ENCODE measurements at places on chromosomes 2 and 18.
A peak's percentile ranks its signal among the peaks of the same experiment; 100 is the strongest.

DNA sequence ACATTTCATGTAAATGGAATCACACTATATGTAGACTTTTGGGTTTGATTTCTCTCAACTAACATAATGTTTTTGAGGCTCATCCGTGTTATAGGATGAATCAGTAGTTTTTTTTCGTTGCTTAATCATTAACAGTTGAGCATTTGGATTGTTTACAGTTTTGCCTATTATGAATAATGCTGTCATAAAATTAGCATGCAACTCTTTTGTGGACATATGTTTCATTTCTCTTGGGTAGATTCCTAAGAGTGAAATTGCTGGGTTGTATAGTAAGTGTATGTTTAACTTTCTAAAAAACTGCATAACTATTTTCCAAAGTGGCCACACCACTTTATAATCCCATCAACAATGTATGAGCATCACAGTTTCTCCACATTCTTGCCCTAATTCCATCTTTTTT, 7.7 kb upstream of the RHBDD1 start:
- no peak for DNase-seq

- DNase-seq = no peak
Observed at GRCh38 chr2:23377771-23378170, 7.2 kb upstream of the KLHL29 start.

DNA sequence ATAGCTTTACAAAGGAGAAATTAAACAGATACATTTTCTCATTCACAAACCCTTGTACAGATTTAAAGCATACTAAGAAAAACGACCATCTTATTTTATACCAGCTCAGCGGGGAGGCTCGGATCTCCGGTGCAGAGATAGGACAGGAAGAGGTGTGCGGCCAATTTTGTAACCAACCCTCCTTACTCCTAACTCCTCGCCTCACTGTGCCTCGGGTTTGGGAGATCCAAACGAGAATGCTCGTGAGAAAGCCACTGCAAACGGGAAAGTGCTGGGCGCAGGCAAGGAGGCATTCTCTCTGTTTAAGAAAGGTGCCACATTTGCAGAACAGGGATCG, 1.2 kb downstream of the KDSR start:
- no peak for DNase-seq

DNA sequence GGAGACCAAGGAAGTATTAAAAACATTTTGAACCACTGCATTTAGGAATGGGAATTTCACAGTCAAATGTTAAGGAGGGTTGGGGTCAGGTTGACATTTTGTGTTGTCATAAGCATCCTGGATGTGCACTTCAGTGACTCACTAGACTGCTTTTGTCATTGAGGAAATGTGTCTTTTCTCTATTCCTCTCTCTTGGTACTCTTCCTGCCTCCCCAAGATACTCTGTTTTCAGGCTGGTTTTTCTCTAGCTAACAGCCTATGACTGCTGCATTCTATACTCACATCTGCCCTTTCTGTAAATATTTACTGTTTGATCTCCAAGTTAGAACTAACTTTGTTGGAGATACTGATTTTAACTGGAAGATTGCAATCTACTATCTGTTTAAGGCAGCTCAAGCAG, 23.4 kb downstream of the XRCC5 start:
- DNase-seq = no peak

GRCh38 chr2:137912371-137912770, 51.9 kb upstream of the HNMT start:
- DNase-seq = no peak

DNA sequence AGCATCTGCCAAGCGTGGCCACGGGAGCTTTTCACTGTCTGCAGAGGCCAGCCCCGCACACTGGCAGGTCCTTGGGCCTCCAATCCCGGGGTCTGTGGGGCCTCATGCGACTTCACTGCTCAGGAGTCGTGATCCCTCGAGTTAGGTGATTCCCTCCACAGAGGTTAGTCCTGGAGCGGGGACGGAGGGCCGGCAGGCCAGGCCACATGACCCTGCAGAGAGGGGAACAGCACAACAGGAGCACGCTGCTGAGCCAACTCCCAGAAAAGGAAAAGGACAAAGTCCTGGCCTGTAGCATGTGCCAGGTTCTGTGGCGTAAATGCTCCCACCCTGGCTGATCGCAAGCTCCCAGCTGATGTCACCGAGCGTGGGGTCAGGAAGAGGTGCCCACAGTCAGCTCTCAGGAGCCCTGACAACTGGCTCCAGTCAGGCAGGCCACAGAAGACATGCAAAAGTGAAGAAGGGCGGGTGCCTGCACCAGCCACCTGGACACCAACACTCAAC, 15.3 kb upstream of the PRLH start:
- DNase-seq = no peak

DNA sequence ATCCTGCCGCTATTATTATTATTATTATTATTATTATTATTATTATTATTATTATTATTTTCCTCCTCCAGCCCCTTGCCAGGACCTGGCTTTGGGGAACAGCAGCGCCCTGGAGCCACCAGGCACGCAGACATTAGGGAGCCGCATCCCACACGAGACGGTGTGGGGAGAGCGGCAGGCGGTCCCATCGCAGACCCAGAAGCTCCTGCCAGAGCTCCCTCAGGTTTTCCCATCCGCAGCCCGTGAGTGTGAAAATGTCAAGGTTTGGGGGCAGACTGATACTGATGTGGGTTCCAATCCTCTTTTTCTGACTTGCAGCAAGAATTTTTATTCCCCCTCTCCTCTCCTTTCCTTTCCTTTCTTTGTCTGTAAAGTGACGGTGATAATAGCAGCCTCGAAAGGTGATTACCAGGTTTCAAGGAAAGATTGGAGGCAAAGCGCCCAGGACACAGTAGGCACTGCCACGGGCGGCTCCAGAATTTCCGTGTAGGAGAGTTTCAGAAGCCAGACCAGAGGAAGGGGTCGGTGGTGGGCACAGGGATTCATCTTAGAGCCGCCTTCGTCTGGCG, 816 bp downstream of the SCTR start:
- DNase-seq = no peak

DNA sequence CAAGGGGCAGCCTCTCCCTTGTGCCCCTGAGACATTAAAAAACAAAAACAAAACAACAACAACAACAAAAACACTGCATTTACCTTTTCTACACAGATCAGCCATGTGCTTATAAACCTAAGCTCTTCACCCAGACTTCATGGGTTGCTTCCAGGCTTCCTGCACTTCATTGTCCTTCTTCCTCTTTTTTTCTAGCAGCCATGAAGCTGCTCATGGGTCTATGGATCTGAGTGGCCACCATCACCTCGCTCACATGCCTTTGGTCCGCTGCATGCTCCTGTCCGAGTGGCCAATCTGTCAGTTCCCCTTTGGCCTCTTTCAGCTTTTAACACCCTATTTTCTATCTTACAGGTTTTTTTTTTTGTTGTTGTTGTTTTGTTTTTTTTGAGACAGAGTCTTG, 9.0 kb upstream of the TET3 start:
- DNase-seq = no peak

DNA sequence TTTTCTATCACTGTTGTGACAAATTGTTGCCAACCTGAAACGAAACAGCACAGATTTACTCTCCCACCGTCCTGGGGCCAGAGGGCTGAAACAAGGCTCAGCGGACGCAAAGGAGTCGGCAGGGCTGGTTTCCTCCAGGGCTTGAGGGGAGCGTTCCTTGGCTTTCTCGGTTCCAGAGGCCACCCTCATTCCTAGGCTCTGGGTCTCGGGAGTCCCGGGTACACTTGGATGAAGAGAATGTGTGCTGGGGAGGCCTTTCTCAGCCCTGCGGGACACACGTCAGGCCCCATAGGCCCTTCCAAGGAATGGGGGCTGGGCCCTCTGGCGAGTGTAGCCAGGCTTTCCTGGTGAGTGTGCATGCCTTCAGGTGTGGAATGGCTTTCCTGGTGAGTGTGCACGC, 287.3 kb upstream of the HS6ST1 start:
- DNase-seq = no peak

GRCh38 chr2:47964722-47965434, 58.6 kb upstream of the FBXO11 start:
- DNase-seq = no peak

- DNase-seq = no peak
Observed at GRCh38 chr2:237471438-237472186, 15.4 kb upstream of the MLPH start.

- DNase-seq = no peak
Observed at GRCh38 chr18:78776706-78777285, 202.8 kb upstream of the SALL3 start.

GRCh38 chr2:217035967-217036366, 176.1 kb upstream of the TNP1 start:
- DNase-seq = no peak

DNA sequence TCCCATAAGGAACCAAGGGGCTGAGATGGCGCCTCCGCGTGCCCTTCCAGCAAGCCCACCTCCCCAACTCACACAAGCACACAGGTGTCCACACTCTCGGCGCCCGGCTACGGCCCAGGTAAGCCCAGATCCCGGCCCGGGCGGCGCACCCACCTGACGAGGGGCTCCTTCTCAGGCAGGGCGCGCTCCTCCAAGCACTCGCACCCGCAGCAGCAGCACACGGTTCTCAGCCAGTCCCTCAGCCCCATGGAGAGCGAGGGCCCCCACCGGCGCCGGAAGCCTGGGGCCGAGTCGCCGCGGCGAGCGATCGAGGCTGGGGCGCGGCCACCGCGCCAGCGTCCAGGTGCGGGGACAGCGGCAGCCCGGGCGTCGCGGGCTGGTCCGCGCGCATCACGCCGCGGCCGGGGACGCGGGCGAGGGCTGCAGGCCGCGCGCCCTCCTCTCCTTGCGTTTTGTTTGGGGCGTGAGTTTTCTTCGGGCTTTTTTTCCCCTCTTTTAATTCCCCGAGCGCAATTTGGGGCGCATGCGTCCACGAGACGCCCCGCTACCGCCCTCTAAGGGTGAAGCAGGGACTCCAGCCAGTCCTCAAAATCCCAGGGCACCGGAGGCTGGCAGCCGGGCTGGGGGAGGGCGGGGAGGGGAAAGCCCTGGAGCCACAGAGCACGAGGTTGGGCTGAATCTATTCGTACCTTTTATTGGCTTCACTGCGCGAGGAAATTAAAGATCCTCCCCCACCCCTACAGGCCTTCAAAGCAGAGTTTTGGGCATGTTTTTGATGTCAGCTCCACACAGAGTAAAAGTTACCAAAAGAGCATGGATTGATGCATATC, at the start of gene MREG:
TSS of gene MREG (minus strand) at position 472 of the 830 bp plus-strand sequence. CDS start at position 248, 224 bp downstream.
- DNase-seq = peak; percentile 79

DNA sequence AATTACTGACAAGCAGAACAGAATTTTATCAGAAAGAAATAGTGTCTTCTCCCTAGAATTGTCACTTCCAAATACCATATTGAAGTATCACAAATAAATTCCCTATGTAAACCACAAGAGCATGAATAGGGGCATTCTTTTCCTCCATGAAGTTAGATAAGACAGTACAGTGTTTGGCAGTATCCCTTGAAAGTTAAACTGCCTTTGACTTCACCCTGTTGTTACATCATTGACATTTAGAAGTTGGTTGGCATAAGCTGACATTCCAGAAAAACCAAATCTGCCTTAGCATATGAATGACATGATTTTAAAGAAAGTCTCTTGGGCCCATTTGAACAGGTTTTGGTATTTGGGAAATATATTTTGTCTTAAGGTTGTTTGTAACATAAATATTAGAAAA, 50.2 kb upstream of the OSR1 start:
- no peak for DNase-seq

DNA sequence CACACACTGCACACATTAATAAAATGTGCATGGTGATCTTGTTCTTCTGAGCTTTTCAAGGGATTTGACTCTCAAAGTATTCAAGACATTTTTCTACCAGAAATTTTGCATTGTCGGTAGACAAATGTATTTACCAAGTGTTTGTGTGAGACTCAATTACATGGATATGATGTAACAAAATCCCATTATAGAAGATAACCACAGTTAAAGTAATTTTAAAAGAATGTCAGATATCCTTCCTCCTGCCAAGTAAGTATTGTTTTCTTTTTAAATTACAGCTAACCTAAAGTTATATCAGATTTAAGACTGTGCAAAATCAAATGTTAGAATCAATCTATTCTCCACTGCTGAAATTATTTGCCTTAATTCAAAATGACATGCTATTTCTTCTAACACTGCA, 1344.5 kb upstream of the CHAC2 start:
- DNase-seq = no peak

GRCh38 chr2:238650536-238650935, 197.3 kb upstream of the TWIST2 start:
- no peak for DNase-seq

- DNase-seq = no peak
Observed at GRCh38 chr2:169732583-169733358, 861 bp upstream of the KLHL23 start.
